Fibroblast of villous mesenchyme (primary cell): ENCODE measurements at places on chromosomes 3 and 15. TPM values are rescaled to one million over a fixed set of nuclear protein-coding genes. Genes with fewer than 3 reads are reported as not detected.

DNA sequence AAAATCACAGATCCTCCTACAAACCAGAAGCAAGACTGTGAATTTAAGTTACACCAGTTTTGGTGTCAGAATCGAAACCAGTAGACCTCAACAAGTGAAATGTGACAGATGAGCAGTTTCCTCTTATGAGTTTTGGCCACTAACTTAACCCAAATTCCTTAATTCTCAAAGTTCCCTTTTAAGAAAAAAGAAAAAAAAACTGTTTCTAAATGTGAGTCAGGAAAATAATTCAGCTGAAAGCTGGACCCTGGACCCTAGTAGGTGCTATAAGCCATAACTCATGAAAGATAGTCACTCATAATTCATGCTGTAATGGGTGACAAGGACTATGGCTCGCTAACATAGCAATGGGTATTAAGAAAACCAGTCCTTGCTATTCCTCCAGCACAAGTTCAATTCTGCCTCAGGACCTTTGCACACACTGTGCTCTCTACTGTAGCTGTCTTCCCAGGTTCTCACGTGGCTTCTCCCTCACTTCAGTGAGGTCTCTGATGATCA lies 9.0 kb upstream of the THRB start:
- DNase-seq: no peak

DNA sequence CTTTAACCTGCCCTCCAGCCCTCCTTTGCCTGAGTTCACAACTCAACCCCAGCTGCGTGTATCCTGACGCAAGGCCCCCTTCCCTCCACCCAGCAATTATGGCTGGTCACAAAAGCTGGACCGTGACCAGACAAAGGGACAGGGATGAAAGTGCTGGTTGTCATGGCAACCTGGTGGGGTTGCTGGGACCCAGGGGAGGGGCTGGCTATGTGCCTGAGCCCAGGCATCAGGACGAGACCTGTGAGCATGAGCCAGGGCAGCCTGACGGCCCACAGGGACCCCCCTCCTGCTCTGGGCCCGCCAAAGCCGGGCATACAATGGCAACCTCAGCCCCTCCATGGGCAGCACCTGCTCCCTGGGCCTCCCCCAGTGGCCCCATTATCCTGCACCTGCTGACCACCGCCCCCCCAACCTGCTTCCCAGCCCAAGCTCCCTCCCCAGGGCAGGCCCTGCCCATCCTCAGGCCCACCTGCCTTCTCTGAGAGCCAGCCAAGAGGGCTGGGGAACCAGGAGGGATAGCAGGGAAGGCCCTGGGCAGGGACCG lies 4.5 kb upstream of the DNAH1 start:
- DNase-seq: no peak

GRCh38 chr15:70504299-70504951 lies 258.9 kb downstream of the UACA start:
- peak; percentile 58 for DNase-seq

GRCh38 chr3:179179979-179180759 lies 32.0 kb downstream of the PIK3CA start:
- DNase-seq: peak; percentile 46

GRCh38 chr3:194960446-194961032 lies 274.9 kb downstream of the FAM43A start:
- DNase-seq: no peak

DNA sequence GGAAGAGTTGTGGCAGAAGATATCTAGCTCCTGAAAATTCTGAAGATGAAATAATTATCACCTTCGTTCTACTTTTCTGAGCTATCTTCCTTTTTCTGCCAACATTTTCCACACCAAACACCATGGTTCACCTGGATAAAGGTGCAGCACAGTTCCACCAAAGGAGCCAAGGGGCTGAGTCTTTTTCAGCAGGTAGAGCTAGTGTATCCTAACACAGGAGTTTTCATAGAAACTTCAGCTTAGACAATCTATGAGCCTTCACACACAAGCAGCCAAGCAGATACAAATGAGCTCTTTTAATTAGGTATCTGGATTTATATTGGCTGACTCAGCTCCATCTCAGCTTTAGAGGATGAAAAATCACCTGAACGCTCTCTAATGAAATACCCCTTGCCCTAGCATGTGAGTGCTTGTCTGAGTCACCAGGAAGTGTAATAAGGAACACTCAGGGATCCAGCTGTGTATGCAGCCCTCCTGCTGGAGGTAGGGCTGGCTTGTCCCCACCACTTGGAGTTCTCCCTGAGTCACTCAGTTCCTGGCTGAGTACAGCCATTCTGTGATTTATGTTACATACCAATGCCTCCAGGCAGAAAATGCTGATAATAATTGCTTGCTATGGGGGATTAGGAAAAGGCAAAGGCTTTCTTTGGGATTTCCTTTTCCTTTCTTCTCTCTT lies 385.7 kb downstream of the LSAMP start:
- DNase-seq: peak; percentile 28

DNA sequence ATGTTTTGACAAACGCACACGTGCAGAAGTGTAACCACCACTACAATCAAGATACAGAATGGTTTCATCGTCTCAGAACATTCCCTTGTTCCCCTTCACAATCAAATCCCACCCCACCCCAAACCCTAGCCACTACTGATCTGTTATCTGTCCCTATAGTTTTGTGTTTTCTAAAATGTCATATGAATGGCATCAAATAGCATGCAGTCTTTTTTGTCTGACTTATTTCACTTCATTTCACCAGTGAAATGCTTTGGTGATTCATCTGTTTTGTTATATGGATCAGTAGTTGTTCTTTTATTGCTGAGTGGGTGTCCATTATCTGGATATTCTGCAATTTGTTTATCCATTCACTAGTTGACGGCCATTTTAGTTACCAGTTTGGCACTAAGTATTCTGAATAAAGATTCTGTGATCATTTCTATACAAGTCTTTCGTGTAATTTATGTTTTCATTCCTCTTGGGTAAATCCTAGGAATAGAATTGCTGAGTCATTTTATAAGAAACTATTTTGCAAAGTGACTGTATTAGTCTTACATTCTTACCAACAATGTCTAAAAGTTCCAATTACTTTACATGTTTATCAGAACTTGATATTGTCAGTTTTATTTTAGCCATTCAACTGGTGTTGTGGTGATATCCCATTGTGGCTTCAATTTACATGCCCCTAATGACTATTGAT lies 232.8 kb downstream of the CLSTN2 start:
- DNase-seq: no peak

DNA sequence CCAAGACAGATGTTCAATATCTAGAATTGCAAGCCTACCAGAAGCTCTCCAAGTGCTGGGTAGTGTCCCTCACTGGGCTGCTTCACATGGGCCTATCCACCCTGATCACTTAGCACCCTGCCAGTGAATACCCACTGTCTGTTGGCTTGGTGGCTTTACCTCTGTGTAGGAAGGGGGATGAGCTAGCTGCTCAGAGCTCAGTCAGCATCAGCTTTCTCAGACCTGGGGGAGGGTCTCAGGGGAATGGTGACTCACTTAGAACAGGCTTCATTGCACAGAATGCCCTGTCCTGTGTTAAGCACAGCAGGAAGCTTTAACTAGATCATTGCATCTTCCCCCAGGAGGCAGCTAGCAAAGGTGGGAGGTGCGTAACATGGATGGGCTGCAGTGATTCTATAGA lies 209.8 kb downstream of the PDCD6IP start:
- no peak for DNase-seq

- DNase-seq: no peak
Measured at GRCh38 chr3:126548556-126549466, 9.9 kb downstream of the C3orf22 start.

- DNase-seq: no peak
Measured at GRCh38 chr3:57160765-57161538, 4.2 kb downstream of the IL17RD start.

- DNase-seq: peak; percentile 8
Measured at GRCh38 chr3:99473321-99473751, 165.1 kb upstream of the COL8A1 start.

- DNase-seq: no peak
Measured at GRCh38 chr15:89111961-89112340, 23.7 kb downstream of the ABHD2 start.

DNA sequence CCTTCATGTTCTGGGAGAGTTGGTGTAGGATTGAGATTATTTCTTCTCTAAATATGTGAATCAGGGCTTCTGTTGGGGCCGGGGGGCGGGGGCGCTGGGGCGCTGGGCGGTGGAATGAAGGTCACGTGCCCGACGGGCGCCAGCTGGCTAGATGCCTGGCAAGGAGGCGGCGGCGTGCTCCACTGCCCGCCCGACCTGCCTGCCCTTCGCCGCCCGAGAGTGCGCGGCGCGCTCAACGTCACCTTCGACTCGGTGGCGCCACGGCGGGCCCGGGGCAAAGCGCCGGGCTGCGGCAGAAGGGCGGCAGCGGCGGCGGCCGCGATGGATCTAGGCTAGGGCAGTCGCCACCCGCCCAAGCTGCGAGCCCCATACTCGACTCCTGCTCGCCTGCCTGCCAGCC lies 47.0 kb upstream of the LHFPL4 start:
- peak; percentile 21 for DNase-seq

GRCh38 chr3:184752361-184752760 lies 40.5 kb upstream of the MAGEF1 start:
- DNase-seq: no peak

Gene CLDN1
- 3.5 and 14.2 TPM in 2 replicates for total RNA-seq

Gene MAP3K13
- total RNA-seq: 11.6 and 22.9 TPM in 2 replicates

Gene HYKK
- 1.7 and 2.3 TPM in 2 replicates for total RNA-seq

Gene MST1
- total RNA-seq: 1.7 and 5.2 TPM in 2 replicates

Gene ATR
- total RNA-seq: 21.9 and 37.6 TPM in 2 replicates

Gene SERINC4
- total RNA-seq: under 0.01 TPM in 1 of 2 replicates, not detected in the other
